Esophagus mucosa (tissue), 1 donor: ENCODE measurements at places on chromosomes 2 and 18. TPM values are rescaled to one million over a fixed set of nuclear protein-coding genes. Genes with fewer than 3 reads are reported as not detected.

GRCh38 chr2:181656450-181657291 is at the start of gene CERKL:
Gene CERKL, minus strand, starts transcription at chr2:181657105. Its CDS starts 99 bp downstream, at chr2:181657006.
- ATAC-seq = peak; percentile 64

GRCh38 chr2:25738383-25739343 is 65.3 kb upstream of the DTNB start:
- no peak for ATAC-seq

GRCh38 chr2:229153951-229154350 is 117.1 kb downstream of the PID1 start:
- ATAC-seq = no peak

- no peak for ATAC-seq
Measured at GRCh38 chr18:58456625-58457024, 172.3 kb downstream of the ALPK2 start.

GRCh38 chr2:41872646-41873045 is 175.2 kb upstream of the PKDCC start:
- ATAC-seq = no peak

The ANKRD30BL gene
- total RNA-seq = not detected

GRCh38 chr18:11494107-11494506 is 115.3 kb upstream of the SLC35G4 start:
- no peak for ATAC-seq

DNA sequence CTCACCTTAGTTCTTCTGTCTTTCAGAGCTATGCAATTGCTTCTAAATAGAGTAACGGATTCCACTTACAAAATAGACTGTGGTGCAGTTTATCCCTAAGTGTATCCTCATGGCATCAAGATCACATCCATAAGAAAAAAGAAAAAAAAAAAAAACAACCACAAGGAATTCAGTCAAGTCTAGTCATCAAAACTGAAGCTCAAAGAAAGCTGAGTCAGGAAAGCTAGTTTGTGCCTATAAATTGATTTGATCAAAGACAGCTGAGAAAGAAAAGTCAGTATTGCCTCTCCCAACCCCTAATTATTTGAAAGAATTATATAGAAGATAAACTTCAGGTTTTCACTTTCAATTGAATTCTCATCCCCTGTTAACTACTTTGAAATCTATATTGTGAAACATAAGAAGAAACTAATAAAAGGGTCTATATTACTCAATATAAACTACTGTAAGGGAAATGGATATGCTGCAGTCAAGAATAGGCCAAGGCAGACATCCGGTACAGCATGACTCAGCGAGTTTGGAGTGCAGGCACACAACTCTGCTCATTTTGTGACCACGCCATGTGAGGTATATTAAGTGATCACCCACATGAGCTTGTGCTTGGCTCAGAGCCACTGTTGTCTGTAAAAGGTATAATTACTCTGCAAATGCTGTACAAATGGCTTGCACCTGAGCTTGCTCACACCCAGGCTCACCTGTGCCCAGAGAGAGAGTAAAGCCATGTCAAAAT is 568.1 kb upstream of the CRIM1 start:
- ATAC-seq = peak; percentile 61
